ENCODE measurements at places on chromosomes 6 and 20.
A peak's percentile ranks its signal among the peaks of the same experiment; 100 is the strongest.

DNA sequence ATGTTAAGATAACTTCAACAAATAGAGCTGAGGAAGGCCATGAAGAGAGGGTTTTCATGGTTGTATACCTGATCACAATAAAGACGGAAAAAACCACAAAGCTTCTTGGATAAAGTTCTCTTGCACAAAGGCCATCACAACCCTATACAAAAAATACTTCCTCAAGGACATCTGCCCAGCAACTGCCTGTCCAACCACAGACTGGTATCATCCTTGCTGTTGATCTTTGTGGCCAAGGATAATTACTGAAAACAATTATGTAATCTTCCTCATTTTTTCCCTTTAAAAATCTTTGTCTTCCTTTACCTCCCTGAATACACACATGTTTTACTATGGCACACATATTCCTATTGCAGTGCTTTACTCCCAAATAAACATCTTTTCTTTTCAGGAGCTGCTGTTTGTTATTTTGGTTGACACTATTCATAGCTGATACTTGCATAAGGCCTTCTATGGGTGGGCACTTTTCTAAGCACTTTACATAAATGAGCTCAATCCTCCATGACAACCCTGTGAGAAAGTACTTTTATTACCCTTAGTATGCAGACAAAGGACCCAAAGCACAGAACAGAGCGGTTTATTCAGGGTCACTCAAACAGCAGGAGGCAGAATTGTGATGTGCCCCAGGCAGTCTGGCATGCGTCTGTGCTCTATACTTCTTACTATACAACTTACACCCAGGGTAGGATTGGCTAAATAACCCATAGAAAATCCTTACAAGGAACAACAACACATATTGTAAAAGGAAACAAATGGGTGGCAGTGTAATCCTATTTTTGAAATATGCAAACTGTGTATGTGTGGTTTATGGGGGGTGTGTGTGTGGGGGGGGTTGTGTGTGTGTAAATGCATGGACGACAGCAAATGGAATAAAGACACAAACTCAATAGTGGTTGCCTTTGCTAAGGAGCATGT, 35.1 kb downstream of the SNRNP48 start:
- no peak for DNase-seq

DNA sequence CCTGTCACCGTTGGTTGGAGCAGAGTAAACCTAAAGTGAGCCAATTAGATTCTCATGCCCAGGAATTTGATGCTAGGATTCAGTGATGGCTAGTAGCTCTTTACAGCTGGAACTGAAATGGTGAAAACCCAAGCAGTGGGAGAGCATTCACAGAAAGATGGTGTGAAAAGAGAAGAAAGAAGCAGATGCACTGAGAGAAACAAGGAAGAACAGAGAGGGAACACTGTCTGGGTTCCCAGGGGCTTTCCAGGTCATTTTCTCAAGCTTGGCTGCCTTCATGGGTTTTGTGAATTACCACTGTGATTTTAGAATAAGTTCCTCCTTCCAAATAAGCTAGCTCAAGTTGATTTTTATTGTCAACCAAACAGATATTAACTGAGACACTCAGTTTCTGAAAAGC, 104.1 kb upstream of the AKIRIN2 start:
- DNase-seq, result no peak

GRCh38 chr6:14380086-14380820, 262.7 kb downstream of the CD83 start:
- no peak for DNase-seq

- DNase-seq, result no peak
Measured at GRCh38 chr20:21189761-21190523, 64.1 kb downstream of the KIZ start.

DNA sequence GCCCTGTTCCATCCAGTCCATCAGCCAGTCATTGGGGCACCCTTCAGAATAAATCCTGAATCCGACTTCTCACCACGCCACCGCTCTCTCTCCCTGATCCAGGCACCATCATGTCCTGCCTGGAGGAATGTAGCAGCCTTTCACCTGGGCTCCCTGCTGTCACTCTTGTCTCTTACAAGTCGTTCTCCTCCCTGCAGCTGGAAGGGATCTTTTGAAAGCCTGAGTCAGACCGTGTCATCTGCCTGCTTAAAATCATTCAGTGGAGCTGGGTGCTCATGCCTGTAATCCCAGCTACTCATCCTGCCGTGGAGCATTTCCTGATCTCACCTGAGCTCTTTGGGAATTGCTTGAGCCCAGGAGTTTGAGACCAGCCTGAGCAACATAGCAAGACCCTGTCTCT, 19.2 kb upstream of the KCNG1 start:
- no peak for DNase-seq

DNA sequence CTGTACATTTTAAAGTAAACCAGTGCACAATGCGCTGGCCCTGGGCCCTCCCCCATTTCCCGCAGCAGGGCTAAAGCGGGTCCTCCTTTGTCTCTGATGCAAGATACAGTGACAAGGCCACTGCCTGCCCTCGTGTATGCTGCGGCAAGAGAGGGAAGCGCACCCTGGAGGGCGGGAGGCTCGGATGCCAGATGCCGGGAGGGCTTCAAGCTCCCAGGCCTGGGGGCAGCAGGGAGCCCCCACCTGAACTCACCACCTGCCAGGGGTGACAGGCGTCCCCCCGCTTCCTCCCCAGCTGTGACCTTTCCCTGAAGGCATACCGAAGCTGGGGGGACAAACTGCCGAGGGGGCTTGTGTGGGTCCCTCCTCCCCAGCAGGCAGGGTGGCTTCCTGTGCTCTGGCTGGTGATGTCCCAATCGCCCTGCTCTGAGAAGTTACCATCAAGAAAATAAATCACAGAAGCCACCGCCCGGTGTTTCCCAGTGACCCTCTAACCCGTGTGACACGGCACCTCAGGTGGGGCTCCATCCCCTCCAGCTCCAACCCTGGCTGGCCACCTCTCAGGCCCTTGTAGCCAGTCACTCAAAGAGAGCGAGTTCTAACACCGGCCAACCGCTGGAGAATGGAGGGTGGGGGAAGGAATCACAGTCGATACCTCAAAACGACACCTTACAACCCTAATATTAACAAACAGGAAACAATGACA, 203.3 kb downstream of the PREX1 start:
- peak; percentile 45 for DNase-seq

DNA sequence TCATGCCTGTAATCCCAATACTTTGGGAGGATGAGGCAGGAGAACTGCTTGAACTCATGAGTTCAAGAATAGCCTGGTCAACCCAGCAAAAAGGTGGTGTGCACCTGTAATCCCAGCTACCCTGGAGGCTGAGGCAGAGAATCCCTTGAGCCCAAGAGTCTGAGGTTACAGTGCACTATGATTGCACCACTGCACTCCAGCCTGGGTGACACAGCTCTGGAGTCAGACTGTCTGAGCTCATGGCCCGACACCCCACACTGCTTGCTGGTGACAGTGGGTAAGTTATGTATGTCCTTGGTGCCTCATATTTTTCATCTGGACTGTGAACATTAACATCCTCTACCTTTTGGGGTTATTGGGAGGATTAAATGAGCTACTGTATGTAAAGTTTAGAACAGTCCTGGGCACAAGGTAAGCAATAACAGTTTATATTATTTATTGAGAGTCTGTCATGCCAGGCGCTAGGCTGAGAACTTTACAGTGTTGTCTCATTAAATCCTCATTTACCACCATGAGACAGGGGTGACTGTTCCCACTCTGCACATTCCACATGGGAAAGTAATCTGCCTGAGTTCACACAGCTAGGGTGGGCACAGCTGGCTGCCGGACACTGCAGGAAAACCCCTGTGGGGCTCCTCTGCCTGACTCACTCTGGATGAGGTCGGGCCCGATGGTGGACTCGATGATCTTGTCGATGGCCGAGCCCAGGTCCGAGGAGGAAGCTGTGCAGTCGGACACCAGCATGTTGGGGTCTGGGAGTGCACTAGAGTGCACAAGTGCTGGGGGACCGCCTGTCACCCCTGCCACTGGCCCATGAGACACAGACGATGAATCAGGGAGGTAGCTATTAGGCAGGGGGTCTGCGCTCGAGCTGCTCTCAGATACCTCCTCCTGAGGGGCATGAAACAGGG, 2.9 kb downstream of the ZNF335 start:
- no peak for DNase-seq

DNA sequence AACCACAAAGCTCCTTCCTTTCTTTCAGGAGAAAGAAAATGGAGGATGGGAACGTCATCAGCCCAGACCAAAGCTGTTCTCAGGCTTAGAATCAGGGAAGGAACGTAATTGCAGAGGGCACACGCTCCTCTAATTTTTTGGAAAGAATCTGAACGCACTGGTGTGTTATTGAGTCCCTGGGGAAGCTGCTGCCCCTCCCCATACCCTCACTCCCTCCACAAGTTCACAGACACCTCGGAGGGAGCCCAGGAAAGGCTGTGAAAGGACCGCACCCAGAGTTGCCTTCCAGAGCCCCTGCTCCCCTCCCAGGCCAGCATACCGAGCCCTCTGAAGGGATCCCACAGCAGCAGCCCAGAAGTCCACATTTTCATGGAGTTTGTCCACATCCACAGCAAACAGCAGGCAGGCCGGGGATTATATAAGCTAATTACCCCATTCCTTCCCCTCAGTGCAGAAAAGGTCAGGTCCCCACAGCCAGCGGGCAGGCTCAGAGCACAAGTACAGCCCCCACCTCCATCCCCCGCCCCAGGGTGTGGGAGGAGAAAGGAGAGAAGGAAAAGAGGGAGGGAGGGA, 53.7 kb downstream of the ANKRD60 start:
- peak; percentile 53 for DNase-seq

DNA sequence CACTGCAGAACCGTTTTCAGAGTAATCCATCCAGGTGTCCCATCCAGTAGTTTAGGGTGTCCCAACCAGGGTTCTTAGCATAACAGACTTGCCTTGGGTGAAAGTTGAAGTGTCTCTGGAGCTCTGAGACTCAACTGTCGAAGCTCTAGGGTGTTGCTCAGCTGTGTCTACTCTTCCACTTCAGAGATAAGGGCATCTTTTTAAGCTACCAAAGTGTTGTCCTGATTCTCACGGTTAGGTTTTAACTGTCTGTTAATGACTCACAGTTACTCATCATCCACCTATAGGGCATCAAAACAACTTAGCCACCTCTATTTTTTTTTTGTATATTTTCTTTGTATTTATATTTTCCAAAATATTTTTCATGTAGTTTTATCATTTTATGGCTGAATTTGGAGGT, 36.9 kb upstream of the TBX18 start:
- DNase-seq, result no peak

GRCh38 chr6:48199499-48199898, 88.5 kb upstream of the PTCHD4 start:
- no peak for DNase-seq

All from BE2C (cell line).